Ureter (tissue), 1 donor: ENCODE measurements at places on chromosomes 2 and 18. TPM values are rescaled to one million over a fixed set of nuclear protein-coding genes. Genes with fewer than 3 reads are reported as not detected.
A peak's percentile ranks its signal among the peaks of the same experiment; 100 is the strongest.

DNA sequence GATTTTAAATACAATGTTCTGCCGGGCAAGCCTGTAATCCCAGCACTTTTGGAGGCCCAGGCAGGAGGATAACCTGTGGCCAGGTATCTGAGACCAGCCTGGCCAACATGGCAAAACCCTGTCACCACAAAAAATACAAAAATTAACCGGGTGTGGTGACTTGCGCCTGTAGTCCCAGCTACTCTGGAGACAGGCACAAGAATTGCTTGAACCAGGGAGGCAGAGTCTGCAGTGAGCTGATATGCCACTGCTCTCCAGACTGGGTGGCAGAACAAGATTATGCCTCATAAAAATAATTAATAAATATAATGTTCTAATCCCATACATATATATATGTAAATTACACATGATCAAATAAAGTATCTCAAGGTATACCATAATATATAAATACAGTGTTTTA lies 119.3 kb downstream of the C2orf74 start:
- no peak for DNase-seq

The RANBP2 gene
- total RNA-seq = 88.2 TPM

DNA sequence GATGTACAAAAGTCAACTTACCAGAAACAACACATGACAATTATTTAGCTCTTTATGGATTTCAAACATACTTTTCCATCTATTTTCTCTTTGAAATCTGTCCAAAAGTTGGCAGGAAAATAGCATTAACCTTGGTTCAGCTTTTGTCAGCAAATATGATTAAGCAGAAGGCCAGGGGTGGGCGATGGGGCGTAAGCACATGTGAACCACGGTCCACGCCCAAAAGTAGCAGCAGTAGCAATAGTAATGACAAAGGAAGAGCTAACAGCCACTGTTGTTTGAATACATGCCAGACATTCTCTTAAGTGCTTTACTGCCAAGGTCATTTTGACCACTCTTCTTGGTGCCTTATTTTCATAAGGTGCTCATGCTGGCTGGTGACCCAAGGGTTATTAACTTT lies 73.5 kb downstream of the ANTXR1 start:
- no peak for DNase-seq

- no peak for DNase-seq
Observed at GRCh38 chr2:24354395-24354794, 5.9 kb downstream of the ITSN2 start.

The UGT1A3 gene
- total RNA-seq = 20.8 TPM

The GATA6 gene
- 12.6 TPM for total RNA-seq

GRCh38 chr18:14937271-14937670 lies 189.3 kb downstream of the ANKRD30B start:
- no peak for DNase-seq

The DYNAP gene
- not detected for total RNA-seq

- DNase-seq = no peak
Observed at GRCh38 chr2:233761040-233761769, 1.1 kb downstream of the UGT1A1 start.

- DNase-seq = no peak
Observed at GRCh38 chr2:28389399-28390240, 3.0 kb upstream of the FOSL2 start.

The RIT2 gene
- not detected for total RNA-seq

The CYTIP gene
- 15.8 TPM for total RNA-seq

- no peak for DNase-seq
Observed at GRCh38 chr2:199861132-199861774, 10.3 kb upstream of the FTCDNL1 start.

GRCh38 chr2:222683805-222684204 lies 12.3 kb downstream of the MOGAT1 start:
- no peak for DNase-seq

DNA sequence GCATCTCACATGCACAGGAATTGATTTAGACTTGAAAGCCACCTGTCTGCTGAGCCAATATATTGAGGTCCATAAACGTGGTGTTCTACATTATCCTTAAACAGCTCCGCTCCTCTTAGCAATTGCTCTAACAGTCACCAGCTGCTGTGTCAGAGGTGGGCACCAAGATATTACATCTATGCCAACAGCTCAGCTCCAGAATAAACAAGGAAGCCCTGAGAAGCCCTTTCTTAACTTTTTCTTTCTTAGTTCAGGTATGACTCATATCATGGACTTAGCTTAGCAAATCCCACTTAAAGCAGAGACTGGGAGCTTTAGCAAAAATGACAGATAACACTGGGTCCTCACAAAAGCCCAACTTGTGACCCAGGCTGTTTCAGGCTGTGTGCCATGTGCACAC lies 436.6 kb downstream of the IRS1 start:
- DNase-seq = no peak

DNA sequence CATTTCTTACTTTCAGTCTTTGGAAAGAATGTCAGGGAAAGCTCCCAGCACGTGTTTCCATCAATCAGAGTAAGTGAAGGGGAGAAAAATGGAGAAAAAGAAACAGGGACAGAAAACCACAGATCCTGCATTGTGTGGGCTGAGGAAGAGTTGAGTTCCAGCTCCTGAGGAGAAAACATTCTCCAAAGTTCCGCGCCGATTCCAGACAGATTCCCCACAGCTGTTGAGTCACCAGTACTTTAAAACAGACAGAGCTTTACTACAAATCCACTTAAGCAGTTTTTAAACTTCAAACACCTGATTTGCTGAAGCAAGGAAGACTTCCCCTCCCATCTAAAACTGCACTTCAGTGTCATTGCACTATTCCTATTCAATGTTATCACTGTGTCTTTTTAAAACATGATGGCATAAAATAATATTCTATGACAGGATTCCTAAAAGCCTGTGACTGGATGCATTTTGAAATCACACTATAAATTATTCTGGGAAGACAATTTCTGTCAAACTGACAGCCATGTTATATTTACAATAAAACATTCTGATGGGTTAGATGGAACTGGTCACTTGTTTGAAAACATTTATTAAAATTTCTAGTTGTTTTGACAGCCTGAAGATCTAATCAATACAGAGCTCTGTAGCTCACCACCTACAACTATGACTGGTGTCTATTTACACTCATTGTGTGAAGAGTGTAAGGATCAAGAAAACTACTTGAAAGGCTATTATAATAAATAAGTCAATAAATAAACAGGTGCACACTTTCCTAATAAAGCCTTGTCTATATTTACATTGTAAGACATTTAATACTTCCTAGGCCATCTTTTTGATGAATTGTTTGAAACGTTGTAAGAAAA lies 40.9 kb downstream of the TCF4 start:
- DNase-seq = no peak

DNA sequence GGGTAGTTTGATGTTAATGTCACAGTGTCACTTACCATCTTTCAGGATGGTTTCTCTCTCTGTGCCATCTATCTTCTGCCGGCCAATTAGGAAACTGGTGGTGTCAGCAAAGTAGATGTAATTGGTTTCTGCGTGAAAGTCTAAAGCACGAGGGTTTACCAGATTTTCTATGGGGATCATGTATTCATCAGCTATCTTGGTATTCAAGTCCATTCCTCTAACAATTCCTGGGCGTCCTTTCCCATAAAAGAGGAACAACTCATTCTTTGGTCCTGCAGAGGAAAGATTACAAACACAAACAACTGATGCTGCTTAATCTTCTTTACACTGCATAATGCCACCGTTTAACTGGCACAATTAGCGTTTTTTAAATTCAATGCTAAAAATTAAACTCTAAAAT lies 1081.9 kb downstream of the LRP1B start:
- DNase-seq = no peak

GRCh38 chr2:180828756-180829155 lies 151.6 kb upstream of the UBE2E3 start:
- DNase-seq = no peak

GRCh38 chr18:58769321-58769720 lies 95.4 kb upstream of the ZNF532 start:
- DNase-seq = no peak

DNA sequence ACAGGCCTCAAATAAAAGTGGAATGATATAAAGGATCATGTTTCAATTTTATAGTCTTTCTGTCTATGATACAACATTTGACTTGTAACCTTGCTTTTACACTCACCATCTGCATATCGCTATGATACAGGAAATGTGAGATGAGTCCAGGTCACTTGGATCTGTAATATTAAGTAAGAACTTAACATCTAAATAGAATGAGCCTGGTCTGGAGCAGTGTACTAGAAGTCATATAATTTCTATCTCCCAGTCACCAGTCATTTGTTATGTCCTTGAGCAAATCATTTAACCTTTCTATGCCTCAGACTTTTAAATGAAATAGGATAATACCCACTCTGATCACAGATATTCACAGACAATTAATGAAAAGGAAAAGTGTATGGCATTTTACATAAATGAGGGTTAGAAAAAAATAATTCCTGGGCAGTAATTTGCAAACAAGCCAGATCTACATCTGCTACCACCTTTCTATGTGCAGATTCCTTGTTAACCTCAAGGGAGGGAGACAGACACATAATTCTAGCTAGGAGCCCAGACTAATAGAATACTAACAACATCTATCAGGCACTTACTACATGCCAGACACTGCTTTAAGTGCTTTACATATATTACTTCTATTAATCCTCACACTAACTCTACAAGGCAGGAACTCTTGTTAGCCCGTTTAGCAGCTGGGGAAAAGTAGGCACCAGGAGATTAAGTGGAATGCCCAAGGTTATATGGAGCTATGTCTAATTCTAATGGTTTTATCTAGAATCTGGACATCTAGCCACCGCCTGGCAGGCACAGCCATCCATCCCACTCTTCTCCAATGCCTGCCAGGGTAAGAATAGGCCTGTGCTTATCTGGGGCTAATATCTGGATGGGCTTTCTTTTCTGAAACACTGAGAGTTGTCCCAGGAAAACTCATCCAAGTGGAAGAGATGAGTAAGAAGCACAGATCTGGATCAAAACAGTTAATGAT lies 313.6 kb upstream of the CDH20 start:
- DNase-seq = no peak

GRCh38 chr2:97868986-97869721 lies 126.6 kb downstream of the TMEM131 start:
- no peak for DNase-seq

The MOCOS gene
- 38.0 TPM for total RNA-seq

- no peak for DNase-seq
Observed at GRCh38 chr2:26674002-26674751, 18.3 kb upstream of the KCNK3 start.

DNA sequence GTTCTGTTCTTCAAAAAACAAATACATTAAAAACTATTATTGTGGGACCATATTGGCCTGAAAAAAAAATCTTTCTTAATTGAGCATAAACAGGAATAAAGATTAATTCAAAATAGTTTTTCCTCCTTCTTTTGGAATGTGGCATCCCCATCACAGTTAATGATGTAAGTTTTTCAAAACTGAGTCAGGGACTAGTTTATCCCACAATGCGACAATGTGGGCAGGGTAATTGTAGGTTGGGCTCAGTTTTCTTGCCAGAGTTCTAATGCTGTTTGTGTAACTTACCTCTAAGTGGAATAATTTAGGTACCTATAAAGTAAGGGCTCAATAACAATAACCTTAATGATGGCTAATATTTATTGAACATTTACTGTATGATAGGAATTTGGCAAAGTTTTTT lies 82.0 kb downstream of the PMS1 start:
- DNase-seq = no peak

The MARCO gene
- 4.8 TPM for total RNA-seq

GRCh38 chr2:113872201-113872600 lies 17.7 kb upstream of the ACTR3 start:
- DNase-seq = no peak

DNA sequence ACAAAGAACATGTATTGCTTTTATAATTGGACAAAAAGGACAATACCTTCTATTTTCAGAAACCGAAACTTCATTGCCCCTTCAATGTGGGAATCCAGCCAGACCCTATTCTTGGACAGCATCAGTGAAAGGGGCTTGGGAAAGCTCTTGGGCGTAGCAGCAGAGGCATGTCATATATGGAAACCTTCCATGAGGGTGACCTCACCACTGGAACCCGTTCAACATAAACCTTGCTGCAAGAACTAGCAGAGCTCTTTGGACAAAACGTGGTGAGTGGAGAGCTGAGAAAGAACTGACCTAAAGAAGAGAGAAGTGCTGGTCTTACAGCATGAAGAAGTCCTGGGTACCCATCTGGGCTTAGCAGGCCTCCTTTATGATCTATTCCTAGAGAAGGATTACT lies 22.7 kb upstream of the ACTG2 start:
- peak; percentile 91 for DNase-seq

The LINC00305 gene
- not detected for total RNA-seq

GRCh38 chr2:241559323-241560161 lies 997 bp downstream of the BOK start:
- DNase-seq = no peak

The IL1R1 gene
- total RNA-seq = 93.3 TPM

GRCh38 chr2:186060744-186061440 lies 322.3 kb downstream of the FSIP2 start:
- DNase-seq = no peak

- no peak for DNase-seq
Observed at GRCh38 chr18:3541549-3542386, 91.8 kb downstream of the TGIF1 start.
